Muscle of leg (tissue), 16 donors: ENCODE measurements at places on chromosomes 2 and 18. TPM values are rescaled to one million over a fixed set of nuclear protein-coding genes. Genes with fewer than 3 reads are reported as not detected.

Gene SP3
- polyA plus RNA-seq: 88.2 TPM

Gene L3MBTL4
- polyA plus RNA-seq: 1.3 TPM

Gene TFCP2L1
- 0.27 TPM for polyA plus RNA-seq

Gene SIX2
- polyA plus RNA-seq: 15.8 TPM

Gene CCDC68
- polyA plus RNA-seq: 0.42 TPM

Gene NCKAP5
- 5.2 TPM for polyA plus RNA-seq

Gene RGPD8
- 1.5 TPM for polyA plus RNA-seq

DNA sequence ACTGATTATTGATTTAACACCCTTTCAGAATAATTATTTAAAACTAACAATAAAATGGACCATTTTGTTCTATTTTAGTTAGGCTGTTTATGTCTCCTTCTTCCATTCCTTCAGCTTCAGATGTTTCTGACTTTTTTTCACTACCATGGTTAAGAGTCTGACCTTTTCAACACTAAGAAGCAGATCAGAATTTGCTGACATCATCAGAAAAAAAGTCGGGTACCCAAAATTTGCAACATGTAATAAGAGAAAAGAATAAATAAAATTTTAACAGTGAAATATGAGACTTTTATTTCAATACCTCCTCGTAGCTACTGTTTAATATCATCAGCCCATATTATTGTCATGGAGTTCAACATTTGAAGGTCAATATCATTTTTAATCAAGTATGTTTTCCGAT is 1158.3 kb downstream of the RPIA start:
- no peak for DNase-seq

DNA sequence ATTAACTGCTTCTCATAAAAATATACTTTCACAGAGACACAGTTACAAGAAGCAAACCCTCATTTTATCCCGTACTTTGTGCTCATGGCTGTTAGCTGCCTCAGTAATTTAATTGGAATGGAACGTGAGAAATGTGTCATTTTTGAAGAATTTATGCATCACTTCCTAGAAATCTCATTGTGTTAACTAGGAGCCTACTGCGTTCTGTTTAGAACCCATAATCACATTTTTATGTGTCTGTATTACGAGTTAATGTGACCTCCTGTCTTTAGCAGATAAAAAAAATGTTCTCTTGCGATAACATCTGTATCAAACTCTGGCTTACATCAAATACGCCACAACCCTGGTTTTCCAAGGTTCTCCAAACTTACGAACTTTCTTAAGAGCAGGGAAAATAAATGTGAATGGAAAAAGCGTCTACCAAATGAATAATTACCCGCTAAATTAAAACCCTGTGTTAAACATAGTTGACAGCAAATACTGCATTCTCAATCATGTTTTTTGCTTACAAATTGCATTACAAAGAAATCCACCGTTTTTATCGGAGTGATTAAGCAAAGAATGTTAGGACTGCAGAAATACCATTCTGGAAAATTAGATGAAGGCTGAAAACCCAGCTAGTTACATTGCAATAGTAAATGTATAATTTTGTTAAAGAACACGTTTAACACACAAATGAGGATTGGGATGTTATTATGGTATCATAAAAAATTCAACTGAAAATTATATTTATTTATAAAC is 12.1 kb upstream of the GBX2 start:
- DNase-seq: no peak

- no peak for DNase-seq
Measured at GRCh38 chr2:80464275-80464674, 159.7 kb upstream of the LRRTM1 start.

- no peak for DNase-seq
Measured at GRCh38 chr2:1683297-1683696, 61.0 kb downstream of the PXDN start.

DNA sequence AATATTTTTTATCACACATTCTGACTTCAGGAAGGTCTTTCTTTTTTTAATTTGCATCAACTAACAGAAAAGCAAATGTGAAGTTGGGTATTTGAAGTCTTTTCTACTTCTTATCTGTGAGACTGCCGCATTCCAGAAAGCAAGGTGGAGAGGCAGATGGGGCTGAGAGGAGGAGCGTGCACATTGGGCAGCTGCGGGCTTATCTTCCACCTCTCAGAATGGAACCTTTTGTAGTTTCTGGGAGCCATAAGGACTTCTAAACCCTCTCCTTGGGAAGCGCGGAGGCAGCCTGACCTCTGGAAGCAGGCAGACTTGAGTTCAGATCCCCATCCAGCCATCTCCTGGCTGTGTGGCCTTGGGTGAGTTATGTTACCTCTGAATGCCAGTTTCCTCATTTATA is 3.9 kb downstream of the MAPRE3 start:
- DNase-seq: no peak

DNA sequence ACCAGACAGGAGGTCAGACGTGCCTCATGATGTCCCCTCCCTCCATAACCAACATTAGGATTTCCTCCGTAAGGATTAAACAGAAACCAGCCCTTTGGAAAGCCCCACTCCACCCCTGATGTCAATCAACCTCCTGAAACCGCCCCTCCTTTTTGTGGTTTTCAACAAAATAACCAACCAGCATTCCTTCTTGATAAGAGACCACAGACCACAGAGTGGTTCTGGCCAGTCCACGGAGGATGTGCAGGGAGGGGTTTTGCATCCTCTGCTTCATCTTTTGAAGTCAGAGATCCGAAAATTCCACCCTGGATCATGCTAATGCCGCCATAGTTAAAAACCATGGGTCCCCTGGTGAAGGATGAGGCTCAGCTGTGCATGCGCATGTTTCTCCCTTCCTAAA is 180.0 kb upstream of the CCDC150 start:
- no peak for DNase-seq

DNA sequence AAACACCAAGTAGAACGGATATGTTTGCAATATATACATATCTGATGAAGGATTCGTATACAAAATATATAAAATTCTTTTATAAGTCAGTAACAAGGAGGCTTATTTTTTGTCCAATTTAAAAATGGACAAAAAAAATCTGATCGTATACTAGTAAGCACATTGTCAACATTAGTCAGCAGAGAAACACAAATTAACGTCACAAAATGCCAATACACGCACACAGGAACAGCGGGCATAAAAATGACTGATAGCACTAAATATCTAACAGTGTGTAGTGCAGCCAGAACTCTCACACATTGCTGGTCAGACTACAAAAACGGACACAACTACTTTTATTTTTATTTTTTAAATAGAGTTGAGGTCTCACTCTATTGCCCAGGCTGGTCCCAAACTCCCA is 69.5 kb downstream of the LAMA1 start:
- DNase-seq: no peak

- DNase-seq: no peak
Measured at GRCh38 chr2:162748566-162749215, 89.9 kb downstream of the KCNH7 start.
